ENCODE measurements at places on chromosomes 5 and 9.

DNA sequence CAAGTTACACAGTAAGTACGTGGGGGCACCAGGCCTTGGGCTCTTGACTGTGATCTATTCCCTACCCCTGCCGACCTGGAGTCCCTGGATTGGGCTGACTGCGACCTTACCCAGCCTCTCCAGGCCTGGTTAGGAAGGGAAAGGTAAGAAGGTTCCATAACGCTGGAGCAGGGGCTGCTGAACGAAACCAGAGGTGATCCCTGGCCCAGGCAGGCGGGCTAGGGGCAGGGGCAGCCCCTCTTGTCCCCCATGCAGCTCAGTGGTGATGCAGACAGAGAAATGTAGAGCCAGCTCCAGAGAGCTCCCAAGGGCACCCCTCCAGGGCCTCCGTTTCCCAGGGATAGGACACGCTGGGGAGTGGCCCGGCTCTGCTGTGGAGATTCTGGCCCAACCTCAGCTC, 14.1 kb downstream of the PRRX2 start:
- DNase-seq, result no peak

DNA sequence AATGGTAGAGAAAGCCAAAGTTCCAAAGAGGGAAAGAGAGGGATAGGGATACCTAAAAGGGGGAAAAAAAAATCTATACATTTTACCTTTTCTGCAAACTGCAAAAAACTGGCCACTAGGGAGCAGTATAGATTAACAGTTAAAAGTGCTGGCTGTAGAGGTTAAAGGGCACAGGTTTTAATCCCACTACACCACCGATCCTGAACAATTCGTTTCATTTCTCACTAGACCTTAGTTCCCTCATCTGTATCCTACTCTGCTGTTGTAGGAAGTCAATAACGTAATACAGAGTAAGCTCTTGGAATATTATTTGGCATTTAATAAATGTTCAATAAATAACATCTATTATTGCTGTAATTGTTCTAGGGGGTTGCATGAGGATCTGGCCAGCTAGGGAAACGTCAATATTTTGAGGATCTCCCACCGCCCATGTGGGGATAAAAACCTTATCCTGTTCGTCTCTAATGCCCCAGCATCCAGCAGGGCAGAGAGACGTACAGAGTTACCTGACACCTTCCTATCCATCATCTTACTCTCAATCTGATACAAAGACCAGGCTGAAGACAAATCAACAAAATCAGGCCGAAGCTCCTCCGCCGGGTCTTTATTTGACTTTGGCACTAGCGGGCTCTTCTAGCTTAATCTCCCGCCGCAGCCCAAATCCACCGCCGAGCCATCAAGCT, 757 bp downstream of the CDC26 start:
- no peak for DNase-seq

DNA sequence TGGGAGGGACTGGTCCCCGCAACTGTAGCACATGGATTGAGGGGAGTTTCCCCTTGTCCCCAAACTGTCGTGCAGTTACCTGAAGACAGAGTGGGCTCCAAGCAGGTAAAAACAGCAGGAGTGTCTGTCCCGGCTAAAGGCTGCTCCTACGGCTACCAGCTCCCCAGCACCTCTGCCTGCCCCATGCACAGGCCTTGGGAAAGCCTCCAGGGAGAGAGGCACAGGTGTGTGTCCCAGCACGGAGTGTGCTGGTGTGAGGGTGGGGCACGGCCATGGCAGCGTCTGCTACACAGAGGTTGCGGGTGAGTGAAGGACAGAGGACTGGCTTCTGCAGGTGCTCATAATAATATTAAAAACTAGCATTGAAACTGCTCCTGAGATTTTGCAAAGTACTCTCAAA, 30.4 kb downstream of the STC2 start:
- DNase-seq, result no peak

DNA sequence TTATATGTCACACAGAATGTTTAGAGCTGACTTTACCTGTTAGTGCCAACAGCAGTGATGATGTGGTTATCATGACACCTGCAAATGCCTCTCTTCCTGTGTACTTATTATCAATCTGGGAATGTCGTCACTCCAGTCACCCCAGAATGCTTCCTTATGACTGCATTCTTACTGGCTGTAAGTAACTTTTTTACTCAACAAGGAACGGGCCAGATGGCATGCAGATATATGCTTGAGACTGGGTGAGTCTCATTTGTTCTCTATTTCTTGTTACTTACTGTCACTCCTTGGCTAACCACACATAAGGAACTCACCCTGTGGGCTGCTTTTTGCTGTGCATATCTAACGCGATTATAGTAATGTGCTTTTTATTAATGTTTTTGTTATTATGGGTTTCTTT, 385.5 kb upstream of the MEF2C start:
- no peak for DNase-seq

- DNase-seq, result no peak
These were observed 36.6 kb upstream of the SPTLC1 start for GRCh38 chr9:92151691-92152393.

GRCh38 chr5:113224605-113225065, 210.2 kb downstream of the TSSK1B start:
- DNase-seq, result no peak

- no peak for DNase-seq
These were observed 70.1 kb upstream of the FSTL4 start for GRCh38 chr5:133682451-133682850.

DNA sequence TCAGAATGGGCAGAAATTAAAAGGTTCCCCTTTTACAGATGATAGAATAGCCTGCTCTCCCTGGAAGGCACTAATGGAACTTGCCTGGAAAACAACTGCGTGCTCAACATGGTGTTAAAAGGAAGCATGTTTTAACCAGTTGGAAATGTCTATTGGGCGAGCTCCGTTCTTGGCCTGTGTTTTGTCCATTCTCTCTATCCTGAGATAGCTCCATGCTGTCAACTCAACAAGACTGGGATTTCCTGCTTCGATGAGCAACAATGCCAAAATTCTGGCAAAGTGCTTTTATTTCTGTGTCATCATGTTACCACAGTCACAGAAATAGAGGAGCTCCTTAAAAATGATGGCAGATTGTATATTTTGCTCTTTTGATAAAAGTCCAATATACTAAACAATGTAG, 198.3 kb downstream of the PLK2 start:
- DNase-seq, result no peak

DNA sequence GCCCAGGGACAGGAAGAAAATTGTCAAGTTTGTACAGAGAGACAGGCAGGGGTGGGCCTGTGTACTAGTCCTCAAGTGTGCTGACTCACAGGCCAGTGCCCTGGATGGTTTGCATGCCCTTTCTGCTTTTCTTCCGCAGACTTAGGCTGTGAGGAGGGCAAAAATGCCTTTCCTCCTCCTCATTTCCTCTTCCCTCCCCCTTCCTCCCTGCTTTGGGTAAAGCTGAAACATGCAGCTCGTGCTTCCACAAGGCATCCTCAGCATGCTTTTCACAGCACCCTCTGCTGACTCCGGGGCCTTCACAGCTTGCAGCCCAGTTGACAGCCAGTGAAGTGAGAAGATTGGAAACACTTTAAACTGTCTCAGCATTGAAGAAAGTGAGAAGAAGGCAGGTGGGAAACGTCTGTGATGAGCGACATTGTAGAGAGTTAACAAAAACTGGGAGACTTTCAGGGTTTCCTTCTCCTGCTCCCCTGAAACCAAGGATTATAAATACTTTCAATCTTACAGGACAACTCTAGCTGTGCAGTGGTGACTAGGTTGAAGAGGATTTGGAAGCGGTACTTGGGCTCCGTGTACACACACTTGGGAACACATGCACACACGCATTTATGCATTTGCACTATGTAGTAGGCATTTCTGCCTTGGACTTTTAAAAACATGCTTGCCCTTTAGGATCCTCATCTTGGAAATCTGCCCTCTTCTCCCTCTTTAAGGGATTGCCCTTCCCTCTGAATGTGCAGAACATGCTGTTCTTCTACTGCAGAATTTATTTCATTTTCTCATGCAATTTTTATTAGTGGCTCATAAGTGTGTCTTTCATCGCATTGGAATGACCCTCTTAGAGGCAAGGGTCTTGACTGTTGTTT, 138.8 kb downstream of the GRIA1 start:
- no peak for DNase-seq

- DNase-seq, result no peak
These were observed 16.7 kb downstream of the PRLR start for GRCh38 chr5:35213608-35214007.

GRCh38 chr5:98206566-98206965, 566.9 kb upstream of the RGMB start:
- DNase-seq, result no peak

DNA sequence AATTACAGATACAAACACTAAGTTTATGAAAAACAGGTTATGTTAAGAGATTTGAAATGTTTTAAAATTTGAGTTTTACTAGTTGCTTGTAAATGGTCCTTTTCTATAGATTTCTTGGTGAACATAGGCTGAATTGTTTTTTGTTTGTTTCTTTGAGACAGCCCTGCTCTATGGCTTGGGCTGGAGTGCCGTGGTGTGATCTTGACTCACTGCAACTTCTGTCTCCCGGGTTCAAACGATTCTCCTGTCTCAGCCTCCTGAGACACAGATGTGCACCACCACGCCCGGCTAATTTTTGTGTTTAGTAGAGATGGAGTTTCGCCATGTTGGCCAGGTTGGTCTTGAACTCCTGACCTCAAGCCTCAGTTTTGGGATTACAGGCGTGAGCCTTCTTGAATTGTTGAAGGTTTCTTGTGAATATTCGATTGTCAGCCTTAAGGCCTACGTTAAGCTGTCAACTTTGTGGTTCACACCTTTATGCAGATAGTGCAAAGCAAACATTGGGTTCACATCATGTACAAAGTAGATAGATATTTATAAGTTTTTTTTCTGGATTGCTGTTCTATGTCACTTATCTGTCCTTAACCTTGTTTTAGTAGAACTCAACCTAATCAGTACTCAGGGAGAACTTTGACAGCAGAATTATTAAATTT, 26.2 kb downstream of the UHRF2 start:
- DNase-seq, result no peak

- DNase-seq, result no peak
These were observed 3.4 kb downstream of the G3BP1 start for GRCh38 chr5:151775025-151775606.

DNA sequence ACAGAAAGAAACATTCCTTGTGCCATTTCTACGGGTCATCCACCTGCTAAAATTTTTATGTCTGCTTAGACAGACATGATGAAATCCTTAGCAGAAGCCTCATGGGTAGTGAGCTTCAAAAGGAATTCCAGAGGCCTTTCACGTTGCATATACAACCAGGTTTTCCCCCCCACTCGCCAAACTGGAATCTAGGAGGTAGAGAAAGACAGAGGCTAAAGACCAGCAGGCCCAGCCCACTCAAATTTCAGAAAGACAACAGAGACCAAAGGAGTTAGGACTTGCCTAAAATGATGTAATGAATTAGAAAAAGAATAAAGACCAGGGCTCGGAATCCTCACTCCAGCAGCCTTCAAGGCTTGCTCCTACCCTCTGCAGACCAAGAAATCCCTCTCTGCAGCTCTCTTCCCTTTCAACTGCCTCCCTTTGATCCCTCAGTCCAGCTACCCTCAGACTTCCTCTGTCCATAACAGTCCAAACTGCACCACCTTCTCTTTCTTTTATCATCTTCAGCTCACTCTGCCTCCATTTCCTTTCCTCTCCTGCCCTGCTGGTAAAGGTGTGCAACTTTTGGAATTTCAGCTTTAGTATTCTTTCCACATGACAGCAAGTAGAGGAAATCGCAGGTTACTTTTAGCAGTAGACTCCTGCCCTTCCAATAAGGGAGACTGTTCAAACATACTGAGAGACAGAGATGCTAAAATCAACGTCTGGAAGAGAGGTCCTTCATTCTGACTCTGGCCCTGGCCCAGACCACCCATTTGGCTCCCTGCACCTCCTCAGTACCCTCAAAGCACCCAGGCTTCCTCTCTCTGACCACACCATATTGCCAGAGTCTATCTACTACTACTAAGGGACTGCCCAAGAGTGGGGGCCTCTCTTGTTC, 8.9 kb downstream of the B4GALT1 start:
- DNase-seq, result no peak

DNA sequence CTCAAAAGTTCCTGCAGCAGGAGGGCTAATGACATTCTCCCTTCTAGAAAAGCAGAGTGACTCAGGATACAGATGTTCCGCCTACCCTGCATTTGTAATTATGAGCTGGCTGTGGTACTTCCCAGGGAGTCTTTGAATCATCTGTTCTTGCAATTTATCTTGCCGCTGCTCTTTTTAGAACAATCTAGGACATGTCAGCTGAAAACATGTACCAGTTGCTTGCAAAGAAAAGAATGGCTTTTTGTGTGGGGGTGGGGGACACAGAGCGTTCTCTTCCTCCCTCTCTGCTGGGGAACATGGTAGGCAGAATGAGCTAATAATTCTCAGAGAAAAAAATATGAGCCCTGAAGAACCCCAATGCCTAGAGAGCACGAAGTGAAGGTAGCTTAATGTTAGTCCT, 51.7 kb upstream of the TUT7 start:
- DNase-seq, result no peak

GRCh38 chr5:61840361-61840760, 465.6 kb upstream of the KIF2A start:
- no peak for DNase-seq

DNA sequence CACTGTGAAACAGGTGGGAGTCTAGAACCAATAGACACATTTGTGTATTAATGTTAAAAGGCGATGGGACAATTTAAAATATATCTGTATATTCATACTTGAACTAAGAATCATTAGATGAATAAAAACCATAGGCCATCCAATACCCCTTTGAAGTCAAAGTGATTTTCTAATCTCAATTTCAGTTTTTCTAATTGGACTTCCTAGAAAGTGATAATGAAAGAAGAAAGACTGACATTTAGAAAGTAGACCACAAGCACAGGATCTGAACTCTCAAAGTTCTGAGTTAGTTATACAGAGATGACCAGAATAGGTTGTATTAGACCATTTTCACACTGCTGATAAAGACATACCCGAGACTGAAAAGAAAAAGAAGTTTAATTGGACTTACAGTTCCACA, 412.8 kb upstream of the PIK3R1 start:
- DNase-seq, result no peak

GRCh38 chr5:41095324-41096101, 24.4 kb upstream of the MROH2B start:
- no peak for DNase-seq

DNA sequence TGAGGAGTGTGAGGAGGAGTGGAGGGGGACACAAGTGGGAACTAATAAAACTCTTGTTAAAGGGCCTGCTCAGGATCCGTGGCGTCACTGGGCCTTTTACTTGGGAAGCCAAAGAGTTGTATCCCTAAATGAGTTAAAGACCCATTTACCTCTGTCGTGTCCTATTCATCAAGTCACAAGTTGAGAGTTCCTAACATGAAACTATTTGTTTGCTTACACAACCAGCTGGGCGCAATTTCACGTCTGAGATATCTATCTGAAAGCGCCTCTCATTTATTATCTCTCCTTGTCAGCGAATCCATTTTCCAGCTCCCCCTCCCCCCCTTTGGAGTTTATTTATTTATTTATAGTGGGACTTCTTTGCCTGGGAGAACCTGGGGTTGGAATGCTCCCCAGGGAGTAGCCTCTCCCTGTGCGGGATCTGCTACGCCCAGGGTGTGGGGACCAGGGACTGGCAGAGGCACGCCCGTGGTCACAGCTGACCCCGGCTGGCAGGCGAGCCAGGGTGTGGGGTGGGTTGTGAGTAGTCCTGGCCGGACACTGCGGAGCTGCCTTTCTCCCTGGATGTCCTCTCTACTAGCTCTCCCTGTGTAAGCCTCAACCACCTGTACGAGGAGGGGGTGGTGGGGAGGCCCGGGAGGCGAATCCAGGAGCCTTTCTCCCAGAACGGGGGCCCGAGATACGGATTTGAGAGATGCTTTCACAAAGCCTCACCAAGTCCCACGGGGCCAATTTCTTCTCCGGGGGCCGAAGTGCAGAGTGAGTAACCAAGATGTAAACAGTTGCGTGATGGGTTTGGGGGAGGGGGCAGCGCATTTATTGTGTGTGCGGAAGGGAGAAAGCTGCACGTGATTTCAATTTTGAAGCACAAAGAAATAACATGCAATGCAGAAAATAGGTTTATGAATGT, 15.3 kb downstream of the NR2F1 start:
- no peak for DNase-seq

All from T-helper 22 cell (primary cell).